Esophagus muscularis mucosa (tissue), 4 donors: ENCODE measurements at places on chromosomes 16 and 17. TPM values are rescaled to one million over a fixed set of nuclear protein-coding genes. Genes with fewer than 3 reads are reported as not detected.

Gene CTRB2
- not detected for total RNA-seq

- peaks cover under 1% of the 10 kb centered on the region for H3K27me3 ChIP-seq
- H3K4me1 ChIP-seq: peaks cover 2% of the 10 kb centered on the region
- H3K4me3 ChIP-seq: no peak overlapping the region
- H3K36me3 ChIP-seq: no peaks in the 10 kb centered on the region
Measured at GRCh38 chr17:11121341-11121985, 119.5 kb upstream of the SHISA6 start.

DNA sequence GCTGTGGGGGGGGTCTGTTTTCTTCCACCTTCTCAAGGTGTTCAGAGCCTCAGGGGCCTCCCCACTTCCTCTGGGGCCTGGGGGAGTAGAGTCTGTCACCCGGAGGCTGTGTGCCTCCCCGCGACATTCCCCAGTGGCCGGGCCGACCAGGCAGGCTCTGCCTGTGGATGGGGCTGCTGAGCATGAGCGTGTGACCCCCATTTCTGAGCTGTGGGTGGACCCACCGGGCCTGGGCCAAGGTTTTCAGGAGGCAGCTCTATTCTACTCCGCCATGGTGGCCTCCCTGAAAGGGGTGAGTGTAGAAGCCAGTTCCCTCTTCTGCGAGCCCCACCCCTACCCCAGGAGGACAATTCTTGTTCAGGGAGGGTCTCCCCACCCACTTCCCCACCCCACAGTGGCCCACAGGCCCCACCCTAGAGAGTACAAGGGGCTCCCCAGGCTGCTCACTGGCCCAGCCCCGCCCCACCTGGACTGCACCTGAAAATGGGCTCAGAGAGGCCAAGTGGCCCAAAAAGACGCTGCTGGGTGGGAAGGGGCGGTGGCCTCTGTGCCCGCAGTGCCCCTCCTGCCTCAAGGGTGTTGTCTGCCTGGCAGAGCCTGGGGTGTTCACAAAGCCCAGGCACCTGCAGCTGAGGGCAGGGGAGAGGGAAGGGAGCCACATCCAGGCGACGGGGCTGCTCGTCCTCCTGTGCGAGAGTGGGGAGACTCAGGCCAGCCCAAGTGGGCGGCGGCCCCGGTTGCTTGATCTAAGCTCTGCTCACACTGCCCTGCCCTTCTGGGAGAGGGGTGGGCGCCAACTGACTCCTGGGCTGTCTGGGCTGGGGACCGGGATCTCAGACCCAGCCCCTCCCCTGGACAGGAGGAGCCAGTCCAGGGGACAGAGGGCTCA lies 1.3 kb downstream of the MSLN start:
- no peak overlapping the region for H3K27ac ChIP-seq
- H3K4me1 ChIP-seq: no peaks in the 10 kb centered on the region
- no peaks in the 10 kb centered on the region for H3K36me3 ChIP-seq

- H3K36me3 ChIP-seq: no peaks in the 10 kb centered on the region
- no peak overlapping the region for H3K27ac ChIP-seq
- no peak for DNase-seq
- no peak overlapping the region for H3K4me3 ChIP-seq
- H3K27me3 ChIP-seq: no peaks in the 10 kb centered on the region
Measured at GRCh38 chr16:5442986-5443385, 345.4 kb upstream of the EEF2KMT start.

- peak; percentile 80 for DNase-seq
- H3K36me3 ChIP-seq: no peaks in the 10 kb centered on the region
- no peak overlapping the region for H3K4me3 ChIP-seq
- H3K27me3 ChIP-seq: no peaks in the 10 kb centered on the region
- no peak overlapping the region for H3K27ac ChIP-seq
Measured at GRCh38 chr17:13921841-13922776, 147.2 kb upstream of the COX10 start.

GRCh38 chr16:19601083-19601976 lies 45.8 kb downstream of the VPS35L start:
- H3K36me3 ChIP-seq: peaks cover 8% of the 10 kb centered on the region
- DNase-seq: no peak
- H3K27me3 ChIP-seq: no peaks in the 10 kb centered on the region
- no peak overlapping the region for H3K27ac ChIP-seq

GRCh38 chr17:45888392-45888791 lies 6.0 kb upstream of the MAPT start:
- H3K27ac ChIP-seq: no peak overlapping the region
- no peak for DNase-seq
- no peaks in the 10 kb centered on the region for H3K27me3 ChIP-seq
- H3K36me3 ChIP-seq: no peaks in the 10 kb centered on the region
- no peaks in the 10 kb centered on the region for H3K4me1 ChIP-seq
- no peak overlapping the region for H3K4me3 ChIP-seq

DNA sequence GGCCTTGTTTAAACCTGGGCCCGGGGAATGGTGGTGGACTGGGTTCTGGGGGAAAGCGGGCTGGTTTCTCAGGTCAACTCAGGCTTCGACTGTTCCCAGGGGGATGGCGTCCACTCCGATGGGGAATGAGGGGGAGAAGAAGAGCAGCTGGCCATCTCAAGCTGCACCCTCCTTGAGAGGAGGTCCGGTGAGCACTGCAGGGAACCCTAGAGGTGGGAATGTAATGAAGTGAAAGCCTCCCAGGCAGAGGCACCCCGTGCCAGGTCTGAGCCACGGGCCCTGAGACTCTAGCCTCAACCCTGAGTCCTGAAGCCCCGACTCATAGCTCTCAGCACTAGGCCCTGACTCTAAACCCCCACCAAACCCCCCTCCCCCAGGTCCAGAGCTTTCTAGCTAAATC lies 1.2 kb upstream of the CDIPT start:
- DNase-seq: no peak
- peaks cover 28% of the 10 kb centered on the region for H3K4me1 ChIP-seq
- no peaks in the 10 kb centered on the region for H3K27me3 ChIP-seq
- peaks cover 22% of the 10 kb centered on the region for H3K36me3 ChIP-seq

DNA sequence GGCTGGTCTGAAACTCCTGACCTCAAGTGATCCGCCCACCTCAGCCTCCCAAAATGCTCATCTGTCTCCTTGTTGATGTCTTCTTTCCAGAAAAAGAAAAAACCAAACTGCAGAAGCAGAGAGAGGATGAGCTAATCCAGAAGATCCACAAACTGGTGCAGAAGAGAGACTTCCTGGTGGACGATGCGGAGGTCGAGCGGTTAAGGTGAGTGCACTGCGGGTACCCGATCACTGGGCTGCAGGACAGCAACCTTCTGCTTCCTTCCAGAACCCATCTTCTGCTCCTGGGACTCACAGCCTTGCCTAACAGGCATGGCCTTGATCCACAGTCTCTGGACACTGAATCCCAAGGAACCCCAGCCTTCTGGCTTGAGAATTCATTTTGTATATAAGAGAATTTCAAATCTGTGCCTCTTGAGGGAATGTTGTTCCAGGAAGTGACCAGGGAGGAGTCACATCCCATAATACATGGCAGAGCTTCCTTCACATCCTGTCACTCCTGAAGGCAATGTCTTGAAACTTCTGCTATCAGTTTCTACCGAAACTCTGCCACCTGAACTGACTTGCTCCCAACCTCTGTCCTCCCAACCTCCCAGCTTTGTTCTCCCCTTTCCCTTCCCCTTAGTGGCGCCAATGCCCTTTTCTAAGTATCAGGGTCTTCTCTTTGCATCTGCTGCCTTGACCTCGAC lies 61.7 kb downstream of the MARF1 start:
- no peak overlapping the region for H3K4me3 ChIP-seq
- no peaks in the 10 kb centered on the region for H3K27me3 ChIP-seq
- peaks cover 17% of the 10 kb centered on the region for H3K36me3 ChIP-seq
- peak overlapping the region; percentile 5 for H3K27ac ChIP-seq
- H3K4me1 ChIP-seq: no peaks in the 10 kb centered on the region
- no peak for DNase-seq

DNA sequence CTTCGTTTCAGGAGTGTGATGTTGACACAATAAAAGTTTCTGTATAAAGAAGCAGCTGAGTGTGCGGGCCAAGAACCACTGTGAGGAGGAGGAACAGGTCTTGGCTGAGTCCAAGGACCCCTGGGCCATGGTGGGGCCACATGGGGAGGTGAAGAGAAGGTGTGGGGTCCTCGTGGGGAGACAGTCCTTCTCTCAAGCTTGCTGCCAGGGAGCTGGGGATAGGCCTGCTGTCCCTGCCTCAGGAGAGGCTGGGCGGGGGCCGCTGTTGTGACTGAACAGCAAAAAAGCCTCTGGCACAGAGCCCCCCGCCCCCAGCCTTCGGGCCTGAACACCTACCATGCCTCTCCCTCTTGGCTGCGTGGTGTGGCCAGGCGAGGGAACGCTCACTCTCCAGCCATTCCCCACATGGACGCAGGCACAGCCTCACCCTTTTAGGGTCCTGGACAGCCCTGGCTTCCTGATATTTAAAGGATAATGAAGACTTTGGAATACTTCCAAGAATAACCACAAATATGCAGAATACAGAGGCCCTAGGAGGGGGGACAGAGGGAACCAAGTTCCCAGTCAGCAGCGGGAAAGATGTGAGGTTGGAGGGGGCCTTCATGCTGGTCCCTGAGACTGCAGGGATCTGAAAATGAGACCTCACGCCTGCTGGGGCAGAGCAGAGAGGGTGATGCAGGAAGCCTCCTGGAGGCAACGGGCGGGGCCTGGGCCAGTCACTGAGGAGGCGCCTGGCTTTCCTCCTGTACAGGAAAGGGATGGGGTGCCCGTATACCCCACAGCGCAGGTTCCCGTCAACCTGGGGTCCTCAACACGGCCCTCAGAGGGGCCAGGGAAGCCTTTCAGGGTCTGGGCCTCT lies 100.0 kb upstream of the CREBBP start:
- no peak overlapping the region for H3K27ac ChIP-seq
- peaks cover 24% of the 10 kb centered on the region for H3K4me1 ChIP-seq
- DNase-seq: no peak

DNA sequence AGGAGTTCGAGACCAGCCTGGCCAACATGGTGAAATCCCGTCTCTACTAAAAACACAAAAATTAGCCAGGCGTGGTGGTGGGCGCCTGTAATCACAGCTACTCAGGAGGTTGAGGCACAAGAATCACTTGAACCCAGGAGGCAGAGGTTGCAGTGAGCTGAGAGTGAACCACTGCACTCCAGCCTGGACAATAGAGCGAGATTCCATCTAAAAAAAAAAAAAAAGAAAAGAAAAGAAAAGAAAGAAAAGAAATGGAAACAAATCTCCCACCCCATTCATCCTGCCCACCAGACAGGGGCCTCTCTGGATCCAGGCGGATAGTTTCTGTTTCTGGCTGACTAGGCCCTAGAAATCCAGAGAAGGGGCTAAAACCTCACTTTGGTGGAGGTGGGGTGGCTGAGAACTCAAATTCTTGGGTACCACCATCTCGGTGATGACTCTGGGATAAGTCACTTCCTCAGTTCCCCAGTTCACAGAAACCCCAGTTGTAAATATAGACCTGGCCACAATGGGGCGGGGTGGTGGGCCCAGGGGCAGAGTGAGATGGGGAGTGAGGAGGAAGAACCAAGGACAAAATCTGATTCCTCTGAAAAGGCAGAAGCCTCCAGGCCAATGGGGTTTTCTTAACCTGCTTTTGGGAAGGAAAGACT lies 22.2 kb downstream of the SOCS1 start:
- no peak overlapping the region for H3K4me3 ChIP-seq
- DNase-seq: no peak
- H3K4me1 ChIP-seq: peaks cover 10% of the 10 kb centered on the region

DNA sequence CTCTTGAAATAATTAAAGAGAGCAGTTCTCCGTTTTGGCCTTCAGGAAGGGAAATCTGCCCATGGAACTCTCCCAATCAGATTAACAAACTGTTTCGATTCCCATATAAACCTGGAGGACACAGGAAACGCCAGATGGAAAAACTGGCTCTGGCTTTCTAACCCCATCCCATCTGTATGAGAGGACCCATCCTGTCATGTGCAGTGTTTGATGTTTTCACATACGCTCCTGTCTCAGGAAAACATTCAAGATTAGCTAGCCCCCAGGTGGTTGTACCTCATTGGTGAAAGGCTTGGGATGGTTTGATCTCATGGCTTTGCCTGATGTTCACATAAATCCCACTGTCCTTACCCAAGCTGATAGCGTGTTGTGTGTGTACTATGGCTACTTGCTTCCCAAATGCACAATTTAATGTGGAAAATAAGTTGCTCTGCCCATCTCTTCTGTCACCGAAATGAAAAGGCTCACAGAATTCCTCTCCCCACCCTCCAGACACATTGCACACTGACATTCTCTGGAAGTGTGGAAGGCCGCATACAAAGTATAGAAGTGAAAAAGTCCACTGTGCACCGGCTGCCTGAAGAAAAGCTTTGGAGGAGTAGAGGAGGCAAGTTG lies 18.2 kb upstream of the ERN1 start:
- peak overlapping the region; percentile 96 for H3K27ac ChIP-seq
- no peak for DNase-seq
- peaks cover 22% of the 10 kb centered on the region for H3K4me1 ChIP-seq
- no peak overlapping the region for H3K4me3 ChIP-seq
- no peaks in the 10 kb centered on the region for H3K27me3 ChIP-seq

DNA sequence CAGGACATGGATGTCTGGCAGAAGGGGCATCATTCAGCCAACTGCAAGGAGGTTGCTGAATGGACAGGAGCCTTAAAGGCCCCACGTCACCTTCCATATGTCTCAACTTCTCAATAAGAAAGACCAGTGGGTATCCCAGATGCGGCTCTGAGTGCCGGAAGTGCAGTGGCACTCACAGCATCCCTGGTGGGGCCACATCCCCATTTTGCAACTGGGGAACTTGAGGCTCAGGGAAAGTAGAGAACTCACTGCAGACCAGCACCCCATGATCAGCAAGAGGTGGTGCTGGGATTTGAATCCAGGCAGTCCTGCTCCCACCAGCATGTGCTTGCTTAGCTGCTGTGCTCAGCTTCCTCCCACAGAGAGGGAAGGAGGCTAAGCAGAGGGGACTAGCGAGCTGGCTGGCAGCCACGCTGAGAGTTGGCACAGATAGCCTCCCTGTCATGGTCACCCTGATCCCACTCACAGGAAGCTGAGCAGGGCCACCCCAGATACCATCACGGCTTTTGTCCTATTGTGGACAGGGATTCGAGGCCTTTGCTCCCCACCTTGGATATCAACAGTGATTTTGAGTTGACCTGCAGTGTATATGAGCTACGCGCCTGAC lies 294.2 kb upstream of the FOXF1 start:
- no peaks in the 10 kb centered on the region for H3K27me3 ChIP-seq
- DNase-seq: no peak
- no peaks in the 10 kb centered on the region for H3K36me3 ChIP-seq
- no peak overlapping the region for H3K27ac ChIP-seq
- H3K4me1 ChIP-seq: peaks cover 9% of the 10 kb centered on the region

DNA sequence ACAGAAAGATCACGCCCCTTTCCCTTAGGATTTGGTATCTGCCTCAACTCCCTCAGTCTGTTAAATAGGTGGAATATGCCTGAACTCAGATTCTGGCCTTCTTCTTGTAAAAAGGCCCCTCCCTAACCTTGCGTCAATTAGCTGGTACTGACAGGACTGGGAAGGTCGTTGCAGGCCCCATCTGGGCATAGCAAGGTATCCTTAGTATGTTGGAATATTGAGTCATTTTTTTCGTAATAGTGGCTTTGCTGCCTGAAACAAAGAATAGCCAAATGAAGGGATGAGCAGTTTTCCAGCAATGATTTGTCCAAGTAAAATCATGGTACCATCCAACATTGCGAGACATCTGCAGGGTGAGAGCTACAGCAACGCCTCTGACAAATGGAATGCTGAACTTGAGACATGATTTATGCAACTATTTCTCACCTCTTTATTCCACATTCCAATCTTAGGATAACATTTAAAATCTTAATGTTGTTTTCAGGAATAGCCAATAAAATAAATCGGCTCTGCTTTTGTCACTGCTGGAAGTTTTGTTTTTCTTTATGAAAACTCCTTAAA lies 39.3 kb upstream of the BRD7 start:
- no peaks in the 10 kb centered on the region for H3K27me3 ChIP-seq
- no peak overlapping the region for H3K4me3 ChIP-seq
- no peak overlapping the region for H3K27ac ChIP-seq
- no peaks in the 10 kb centered on the region for H3K36me3 ChIP-seq
- DNase-seq: peak; percentile 55

GRCh38 chr17:79859676-79860615 lies 20.7 kb upstream of the CBX4 start:
- H3K36me3 ChIP-seq: no peaks in the 10 kb centered on the region
- H3K4me1 ChIP-seq: no peaks in the 10 kb centered on the region
- peaks cover 82% of the 10 kb centered on the region for H3K27me3 ChIP-seq
- H3K27ac ChIP-seq: no peak overlapping the region
- no peak for DNase-seq
